Lung (tissue), 17 donors: ENCODE measurements at places on chromosomes 13 and 19.

GRCh38 chr13:97308735-97309429, 86.7 kb downstream of the MBNL2 start:
- no peak for DNase-seq

- no peak for DNase-seq
Measured at GRCh38 chr19:4748589-4748988, 24.9 kb upstream of the DPP9 start.

- DNase-seq: no peak
Measured at GRCh38 chr13:94988654-94989053, 276.3 kb upstream of the SOX21 start.

DNA sequence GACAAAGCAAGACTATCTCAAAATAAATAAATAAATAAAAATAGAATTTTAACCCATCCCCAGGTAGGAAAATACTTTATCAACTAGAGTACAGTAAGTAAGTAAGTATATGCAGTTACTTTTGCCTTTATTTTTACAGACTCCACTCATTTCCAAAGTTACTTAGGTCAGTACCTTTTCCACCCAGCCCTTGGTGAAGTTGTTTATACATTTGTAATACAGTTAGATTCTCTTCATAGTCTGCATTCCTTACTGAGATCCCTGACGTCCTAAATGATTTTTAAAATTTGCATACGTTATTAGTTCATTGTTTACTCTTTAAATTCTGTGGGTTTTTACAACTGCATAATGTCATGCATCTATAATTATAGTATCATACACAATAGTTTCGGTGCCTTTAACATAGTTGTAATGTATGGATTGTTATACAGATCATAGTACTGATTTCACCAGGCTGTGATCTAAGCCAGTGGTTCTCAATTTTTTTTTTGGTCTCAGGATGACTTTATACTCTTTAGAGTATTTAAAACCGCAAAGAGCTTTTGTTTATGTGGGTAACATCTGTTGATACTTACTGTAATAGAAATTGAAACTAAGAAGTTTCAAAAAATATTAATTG, 10.4 kb downstream of the SETDB2 start:
- DNase-seq: peak; percentile 12

DNA sequence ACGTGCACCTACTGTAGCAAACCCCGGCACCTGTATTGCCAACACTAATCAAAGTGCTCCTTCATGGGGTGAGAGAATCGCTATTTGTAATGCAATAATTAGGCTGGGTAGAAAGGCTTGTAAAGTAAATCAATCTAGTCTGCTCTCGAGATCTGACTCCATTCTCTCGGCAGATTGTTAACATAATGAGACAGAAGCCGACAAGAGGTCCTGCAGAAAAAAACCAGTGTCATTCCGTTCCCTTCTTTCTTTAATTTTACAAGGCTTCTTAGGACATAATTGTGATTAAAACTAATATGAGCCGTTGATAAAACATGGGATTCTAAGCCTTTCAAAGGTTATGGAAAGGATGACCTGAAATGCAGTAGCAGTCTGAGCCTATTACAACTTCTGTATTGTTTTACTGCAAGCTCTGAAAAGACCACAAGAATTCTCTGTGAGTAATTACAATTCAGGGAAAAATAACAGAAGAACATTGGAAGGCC, 530.0 kb downstream of the PCDH9 start:
- DNase-seq: no peak

DNA sequence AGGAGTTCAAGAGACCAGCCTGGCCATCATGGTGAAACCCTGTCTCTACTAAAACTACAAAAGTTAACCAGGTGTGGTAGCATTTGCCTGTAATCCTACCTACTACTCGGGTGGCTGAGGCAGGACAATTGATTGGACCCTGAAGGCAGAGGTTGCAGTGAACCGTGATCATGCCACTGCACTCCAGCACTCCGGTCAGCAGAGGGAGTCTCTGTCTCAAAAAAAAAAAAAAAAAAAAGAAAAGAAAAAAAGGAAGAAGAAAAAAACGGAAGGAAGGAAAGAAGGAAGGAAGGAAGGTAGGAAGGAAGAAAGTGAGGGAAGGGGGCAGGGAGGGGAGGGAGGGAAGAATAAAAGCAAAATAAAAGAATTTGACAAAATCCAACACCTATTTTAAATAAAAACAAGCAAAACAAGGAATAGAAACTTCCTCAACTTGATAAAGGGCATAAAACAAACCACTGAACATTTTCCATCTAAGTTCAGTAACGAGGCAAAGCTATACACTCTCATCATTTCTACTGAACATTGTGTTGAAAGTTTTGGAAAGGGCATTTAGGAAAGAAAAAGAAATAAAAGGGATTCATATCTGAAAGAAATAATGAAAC, 411.6 kb upstream of the SLITRK5 start:
- no peak for DNase-seq
